AG09319 (cell line): ENCODE measurements at places on chromosomes 1 and 21.

GRCh38 chr21:37415939-37416338 lies 49.4 kb downstream of the DYRK1A start:
- DNase-seq, result no peak

DNA sequence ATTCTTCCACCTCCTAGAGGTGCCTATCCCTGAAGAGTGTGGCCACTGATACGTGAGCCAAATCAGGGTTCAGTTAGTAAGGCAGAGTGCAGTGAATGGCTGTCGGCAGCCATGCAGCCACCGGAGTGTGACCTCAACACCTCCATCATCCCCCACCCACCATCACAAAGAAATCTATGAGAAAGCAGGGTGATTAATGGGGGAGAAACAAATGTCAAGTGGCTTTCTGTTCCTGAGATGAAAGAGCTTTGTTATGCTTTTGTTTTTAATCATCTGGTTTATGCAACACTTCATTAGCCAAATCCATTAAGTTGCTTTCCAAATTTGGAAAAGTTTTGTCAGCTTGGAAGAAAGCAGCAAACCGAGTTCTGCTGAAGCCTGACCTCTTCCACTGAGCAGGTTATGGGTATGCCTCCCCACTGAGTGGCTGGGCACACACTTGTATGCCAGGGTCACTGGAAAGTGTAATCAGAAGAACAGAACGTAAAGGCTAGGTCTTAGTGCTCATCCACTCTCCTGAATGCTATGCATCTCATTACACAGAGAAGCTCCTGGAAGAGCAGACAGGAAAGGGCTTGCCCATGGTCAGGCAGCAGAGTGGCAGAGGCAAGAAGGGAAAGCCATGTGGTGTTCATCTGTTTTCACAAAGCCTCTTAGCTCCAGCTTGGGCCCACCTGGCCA lies 57.1 kb upstream of the ATP1B1 start:
- no peak for DNase-seq

GRCh38 chr1:244165021-244165420 lies 113.9 kb downstream of the ZBTB18 start:
- DNase-seq, result no peak

DNA sequence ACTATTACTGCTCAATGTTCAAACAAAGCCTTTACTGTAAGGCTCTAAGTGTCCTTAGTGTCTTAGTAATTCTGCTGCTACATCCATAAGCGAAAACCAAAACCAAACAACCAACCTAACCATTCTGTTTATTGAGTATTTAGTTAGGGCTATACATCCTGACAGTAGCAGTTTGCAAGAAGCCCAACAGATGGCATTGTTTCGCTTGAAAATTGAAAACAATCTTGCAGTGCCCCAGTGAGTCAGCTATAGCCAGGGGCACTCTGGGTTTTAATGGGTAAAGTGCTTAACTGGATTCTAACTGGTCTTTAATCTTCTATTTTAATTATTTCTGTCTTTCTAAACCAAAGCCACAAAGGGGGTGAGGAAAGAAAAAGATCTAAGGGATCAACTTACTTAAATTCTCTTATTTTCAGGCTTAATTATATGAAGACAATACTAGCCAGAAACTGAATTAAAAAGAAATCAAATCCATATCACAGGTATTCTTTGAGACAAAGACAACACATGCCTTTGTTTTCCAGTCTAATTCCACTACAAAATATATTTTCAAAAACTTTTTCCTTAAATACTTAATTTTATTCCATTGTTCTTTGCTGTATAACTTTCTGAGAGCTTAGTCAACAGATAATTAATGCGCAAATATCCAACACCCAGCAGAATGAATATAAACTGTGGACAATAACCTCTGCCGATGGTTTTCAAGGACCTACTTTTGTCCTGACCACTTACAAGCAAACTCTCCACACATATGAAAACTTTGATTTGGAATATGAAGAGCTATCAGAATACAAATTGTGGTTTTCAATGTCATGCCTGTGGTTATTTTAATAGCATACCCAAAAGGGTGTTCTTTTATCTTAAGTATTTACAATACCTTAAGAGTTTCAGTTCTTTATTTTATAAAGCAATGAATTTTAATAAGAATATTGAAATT lies 15.2 kb downstream of the POGZ start:
- DNase-seq, result peak; percentile 57

DNA sequence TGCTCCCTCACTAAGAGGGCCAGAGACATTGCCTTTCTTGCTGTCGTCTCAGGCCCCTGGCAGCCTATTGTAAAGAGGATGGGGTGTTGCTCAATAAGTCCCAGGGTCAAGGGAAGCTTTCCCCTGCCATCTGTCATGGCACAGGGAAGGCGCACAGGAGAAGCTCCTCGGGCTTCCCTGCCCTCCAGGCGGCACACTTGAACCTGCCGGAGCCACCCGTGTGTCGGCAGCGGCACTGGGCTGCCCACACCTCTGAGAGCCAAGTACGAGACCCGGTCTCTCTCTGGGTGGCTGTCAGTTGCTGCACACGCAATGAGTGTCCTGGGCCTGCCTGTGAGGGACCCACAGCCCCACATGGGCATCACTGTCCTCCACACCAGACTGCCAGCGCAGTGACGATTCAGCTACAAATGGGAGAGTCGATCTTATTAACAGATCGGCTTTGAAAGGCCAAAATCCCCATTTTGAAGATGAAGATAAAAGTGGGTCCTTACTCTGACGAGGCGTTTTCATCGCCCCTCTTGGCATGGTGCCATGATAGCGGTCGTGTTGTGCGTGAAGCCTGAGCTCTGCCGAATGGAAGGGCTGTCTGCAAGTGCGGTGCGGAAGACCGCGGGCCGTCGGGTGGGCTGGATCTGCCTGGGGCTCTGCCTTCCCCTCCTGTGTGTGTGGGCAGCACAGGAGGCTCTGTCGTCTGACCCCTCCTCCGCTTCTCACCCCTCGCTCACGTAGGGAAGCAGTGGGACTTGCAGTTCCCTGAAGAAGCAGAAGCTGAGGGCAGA lies 29.2 kb upstream of the PDXK start:
- no peak for DNase-seq

- DNase-seq, result no peak
Measured at GRCh38 chr21:31526040-31526439, 133.5 kb upstream of the SOD1 start.

GRCh38 chr21:44727757-44728156 lies 16.4 kb upstream of the TSPEAR start:
- no peak for DNase-seq

- no peak for DNase-seq
Measured at GRCh38 chr1:205313563-205314308, 7.8 kb downstream of the NUAK2 start.

DNA sequence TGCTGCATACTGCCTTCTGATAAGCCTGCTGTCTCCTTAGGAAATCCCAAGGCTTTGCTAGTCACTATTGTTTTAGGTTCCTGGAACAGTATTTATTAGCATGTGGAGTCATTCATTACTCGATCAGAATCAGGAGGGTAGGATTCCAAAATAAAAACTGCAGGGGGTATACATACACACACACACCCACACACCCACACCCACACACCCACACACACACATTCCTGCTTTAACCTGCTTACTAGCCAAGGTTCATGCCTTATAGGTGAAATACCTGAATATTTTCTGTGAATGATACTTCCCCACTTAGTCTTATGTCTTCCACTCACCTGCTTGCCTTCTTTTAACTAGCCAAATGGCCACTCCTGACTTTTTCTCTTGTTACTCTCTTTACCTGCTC lies 325.1 kb downstream of the ADGRL2 start:
- no peak for DNase-seq
